ENCODE measurements at places on chromosomes 3 and 15.

DNA sequence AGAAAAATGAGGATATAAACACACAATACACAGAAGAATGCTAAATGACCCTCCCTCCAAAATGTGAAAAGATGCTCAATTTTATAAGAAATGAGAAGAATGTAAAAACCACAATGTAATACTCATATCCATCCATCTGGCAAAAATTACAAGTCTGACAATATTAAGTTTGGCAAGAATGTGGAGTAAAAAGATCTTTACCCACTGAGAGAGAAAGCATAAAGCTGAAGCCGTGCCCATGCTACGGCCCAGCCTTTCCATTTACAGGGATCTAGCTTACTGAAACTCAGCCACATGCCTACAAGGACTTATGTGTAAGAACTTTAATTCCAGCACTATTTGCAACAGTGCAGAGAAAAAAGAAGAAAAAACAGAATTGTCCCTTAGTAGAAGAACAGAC, 42.9 kb downstream of the ATP13A3 start:
- DNase-seq, result no peak

DNA sequence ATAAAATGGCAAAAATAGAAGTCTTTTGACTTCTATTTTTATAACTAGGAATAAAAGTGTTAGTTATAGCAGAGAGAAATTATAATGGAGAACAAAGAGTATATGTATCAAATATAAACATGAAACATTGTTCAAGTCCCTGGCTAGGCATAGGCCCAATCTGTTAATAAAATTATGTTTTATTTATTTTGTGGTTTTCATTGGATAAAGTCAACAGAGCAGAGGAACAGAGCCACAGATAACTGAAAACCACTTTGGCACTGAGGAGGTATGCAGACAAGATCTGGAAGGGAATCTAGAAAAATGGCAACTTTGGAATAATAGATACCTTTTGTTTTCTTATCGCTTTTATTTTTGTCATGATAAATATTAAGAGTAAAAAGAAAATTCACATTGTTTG, 50.4 kb upstream of the ICE2 start:
- no peak for DNase-seq

GRCh38 chr15:76577879-76578512, 241.4 kb downstream of the ISL2 start:
- DNase-seq, result no peak

DNA sequence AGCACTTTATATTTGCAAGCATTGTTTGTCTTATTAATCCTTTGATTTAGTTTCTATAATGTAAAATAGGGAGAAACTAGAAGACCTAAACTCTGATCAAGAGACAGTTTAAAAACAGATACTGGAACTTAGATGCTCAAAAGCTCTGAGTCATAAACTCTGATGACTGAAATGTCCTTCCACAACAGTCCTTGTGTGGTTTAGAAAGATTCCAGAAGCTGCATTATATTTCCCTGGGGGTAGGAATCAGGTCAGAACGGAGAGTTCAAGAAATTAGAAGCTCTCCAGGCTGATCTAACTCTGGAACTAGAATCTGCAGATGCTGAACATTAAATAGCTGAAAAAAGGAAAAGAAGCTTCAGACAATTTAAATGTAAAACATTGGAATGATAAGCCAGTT, 18.3 kb upstream of the ONECUT1 start:
- DNase-seq, result no peak

- DNase-seq, result no peak
These were observed 117.5 kb downstream of the PDCD6IP start for GRCh38 chr3:33915796-33916546.

- DNase-seq, result no peak
These were observed 25.6 kb upstream of the NR2E3 start for GRCh38 chr15:71784719-71785118.

GRCh38 chr3:101169516-101169915, 150.9 kb downstream of the IMPG2 start:
- no peak for DNase-seq

DNA sequence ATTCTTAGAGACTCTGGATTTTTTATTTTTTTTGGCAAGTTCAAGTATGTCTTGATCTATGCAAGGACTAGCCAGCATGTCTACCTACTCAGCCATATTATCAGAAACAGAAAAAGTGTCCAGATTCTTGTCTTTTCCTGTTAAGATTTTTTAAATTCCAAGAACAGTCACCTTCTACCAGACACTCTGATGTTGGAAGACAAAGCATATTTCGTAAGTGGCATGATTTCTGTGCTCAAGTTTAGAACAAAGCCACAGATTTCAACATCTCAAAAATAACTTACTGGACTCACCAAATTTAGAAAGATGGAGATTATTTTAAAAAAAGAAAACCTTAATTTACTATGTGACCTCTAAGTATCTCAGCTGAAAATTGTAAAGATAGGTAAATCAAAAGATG, 61.9 kb downstream of the GOLGA6L7 start:
- DNase-seq, result no peak

GRCh38 chr15:100430411-100430810, 88.6 kb upstream of the ADAMTS17 start:
- DNase-seq, result no peak

DNA sequence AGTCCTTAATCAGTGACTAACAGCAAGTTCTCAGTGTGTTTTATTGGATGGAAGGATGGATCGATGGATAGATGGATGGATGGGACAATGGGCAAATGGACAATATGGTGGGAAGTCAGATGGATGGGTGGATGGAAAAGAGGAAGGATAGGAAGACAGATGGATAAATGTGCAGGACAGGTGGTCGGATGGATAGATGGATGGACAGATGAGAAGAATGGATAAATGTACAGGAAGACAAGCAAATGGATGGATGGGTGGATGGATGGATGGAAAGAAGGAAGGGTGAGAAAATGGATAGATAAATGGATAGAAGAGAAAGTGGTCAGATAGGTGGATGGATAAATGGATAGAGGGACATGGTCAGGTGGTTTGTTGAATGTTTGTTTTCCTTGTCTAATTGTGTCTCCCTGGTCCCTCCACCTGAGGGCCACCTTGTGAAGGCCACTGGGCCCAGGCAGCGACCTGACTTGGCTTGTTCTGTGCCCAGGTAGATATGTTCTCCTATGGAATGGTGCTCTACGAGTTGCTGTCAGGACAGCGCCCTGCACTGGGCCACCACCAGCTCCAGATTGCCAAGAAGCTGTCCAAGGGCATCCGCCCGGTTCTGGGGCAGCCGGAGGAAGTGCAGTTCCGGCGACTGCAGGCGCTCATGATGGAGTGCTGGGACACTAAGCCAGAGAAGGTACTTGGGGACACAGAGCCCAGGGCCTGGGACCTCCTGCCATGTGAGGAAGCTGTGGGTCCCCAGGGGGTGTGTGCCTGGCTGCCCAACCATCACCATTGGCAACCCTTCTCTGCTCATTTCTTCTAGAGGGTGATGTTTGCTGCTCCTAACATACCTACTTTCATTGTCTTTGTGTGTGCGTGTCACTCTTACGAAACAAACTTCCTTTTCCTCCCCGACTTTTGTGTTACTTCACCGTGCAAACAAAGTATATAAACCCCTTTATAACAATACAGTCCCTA, 137.5 kb downstream of the LRRK1 start:
- no peak for DNase-seq

DNA sequence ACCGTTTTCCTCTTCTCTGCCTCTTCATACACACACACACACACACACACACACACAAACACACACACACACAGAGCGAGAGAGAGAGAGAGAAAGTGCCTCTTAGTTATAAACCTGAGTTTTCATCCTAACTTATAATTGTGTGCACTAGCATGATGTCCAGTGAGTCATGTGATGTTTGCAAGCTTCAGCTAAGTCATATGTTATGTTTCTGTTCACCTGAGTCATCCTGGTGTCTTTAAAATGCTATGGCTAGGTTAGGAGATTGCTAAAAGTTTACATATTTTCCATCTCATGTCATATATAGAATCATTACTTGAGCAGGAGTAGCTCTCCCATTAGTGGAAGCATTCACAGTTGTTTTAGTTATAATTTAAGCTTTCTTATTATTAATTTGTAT, 155.8 kb downstream of the EPHA6 start:
- no peak for DNase-seq

DNA sequence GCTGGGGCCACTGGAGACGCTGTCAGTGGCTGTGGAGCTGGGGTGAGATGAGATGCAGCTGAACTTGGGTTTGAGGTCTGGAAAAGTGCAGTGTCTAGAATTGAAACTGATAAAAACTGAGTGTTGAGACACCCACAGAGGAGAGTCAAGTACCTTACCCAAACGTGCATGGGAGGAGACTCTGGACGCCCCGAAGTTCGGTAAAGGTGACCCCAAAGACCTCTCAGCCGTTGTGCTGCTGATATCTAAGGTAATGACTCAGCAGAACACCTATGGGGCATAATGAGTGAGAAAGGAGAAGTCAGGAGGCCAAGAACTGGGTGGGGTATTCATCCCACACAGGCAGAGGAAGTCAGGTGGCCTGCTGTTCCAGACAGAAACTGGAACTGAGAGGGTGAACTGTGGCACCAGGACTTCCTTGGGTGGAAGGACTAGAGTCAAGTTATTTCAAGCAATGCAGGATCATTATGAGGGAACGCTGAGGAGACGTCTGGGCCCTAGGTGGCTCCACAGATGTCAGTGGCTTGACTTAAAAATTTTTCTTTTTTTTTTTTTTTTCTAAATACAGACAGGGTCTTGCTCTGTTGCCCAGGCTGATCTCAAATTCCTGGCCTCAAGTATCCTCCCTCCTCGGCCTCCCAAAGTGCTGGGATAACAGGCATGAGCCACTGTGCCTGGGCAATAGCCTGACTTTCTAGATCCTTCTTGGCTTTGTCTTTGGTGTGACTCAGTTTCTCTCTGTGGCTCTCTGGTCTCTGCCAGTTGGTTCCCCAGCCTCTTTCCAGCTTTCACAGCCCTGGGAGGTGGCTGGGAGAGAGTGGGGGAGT, 67.6 kb upstream of the GCNT3 start:
- DNase-seq, result no peak

GRCh38 chr3:9469986-9470385, 72.6 kb downstream of the SETD5 start:
- DNase-seq, result no peak

Measured in NCI-H1417 treated with DMSO at 0.1 percent for 48 hours (cell line).